ENCODE measurements at places on chromosomes 11 and 22.

DNA sequence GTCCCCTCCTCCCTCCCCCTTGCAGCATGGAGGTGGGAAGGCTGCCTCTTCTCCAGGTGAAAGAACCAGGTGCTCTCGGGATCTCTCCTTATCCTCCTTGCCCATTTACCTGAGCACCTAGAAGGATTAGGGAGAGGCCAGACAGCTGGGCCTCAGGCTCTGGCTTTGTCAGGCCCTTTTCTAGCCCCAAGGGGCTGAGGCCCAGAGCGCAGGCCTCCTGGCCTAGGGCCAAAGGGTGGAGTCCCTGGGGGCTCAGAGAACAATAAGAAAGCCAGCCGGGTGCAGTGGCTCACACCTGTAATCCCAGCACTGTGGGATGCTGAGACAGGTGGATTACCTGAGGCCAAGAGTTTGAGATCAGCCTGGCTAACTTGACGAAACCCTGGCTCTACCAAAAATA, 5.4 kb upstream of the TTLL1 start:
- DNase-seq: no peak

DNA sequence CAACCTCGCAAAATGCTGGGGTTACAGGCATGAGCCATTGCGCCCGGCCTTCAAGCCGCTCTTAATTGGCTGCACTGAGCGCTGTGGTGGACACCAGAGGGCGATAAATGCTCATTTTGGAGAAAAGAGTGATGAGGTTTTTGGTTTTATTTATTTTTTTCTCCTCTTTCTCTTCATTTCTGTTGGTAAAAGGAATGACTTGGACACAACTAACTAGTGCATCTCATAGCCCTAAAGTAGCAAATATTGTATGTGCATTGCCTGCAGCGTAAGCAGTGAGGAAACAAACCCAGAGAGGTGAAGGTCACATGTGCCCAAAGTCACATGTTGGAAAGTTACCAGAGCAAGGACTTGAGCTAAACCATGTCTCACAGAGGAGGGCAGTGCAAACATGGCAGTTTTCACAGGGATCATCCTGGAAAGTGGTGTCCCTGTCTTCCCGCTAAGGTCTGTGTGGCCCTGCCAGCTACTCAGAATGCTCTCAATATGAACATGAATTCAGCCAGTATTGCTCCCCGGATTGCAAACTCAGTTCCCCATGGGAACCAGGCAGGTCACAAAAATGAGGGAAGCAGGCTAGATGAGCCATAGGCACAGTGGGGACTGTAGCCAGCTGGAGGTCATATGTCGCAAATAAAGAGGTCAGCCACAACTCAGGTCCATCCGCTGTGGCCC, 8.6 kb upstream of the CD82 start:
- DNase-seq: peak; percentile 59

DNA sequence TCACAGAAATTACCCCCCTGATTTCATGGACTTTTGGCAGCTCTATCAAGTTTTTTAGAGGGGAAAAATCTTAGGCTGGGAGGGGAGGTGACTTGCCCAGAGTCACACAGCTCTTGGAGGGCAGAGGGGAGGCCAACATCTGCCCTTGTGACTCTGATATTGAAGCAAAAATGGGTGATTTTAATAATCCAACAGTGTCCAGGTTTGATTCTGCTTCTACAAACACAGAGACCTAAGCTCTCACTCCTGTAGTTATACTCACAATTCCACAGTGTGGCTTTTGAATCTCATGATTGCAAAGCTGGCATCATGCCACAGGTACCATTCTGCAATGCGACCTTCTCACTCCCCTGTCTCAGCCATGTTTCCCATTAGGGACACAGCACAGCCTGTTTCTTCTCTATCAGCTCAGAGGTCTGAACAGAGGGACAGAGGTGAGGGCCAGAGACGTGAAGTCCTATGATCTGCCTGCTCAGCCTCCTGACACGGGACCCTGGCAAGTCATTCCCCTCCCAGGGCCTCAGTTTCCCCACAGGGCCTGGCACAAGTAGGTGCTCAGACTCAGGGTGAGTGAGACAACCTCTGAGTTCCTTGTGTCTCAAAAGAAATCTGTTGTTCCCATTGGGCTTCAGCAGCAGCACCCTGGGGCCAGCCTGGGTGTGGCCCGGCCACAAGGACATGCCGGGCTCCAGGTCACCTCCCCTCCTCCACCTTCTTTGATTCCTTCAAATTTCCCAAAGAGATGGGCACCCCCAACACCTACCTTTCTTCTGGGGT, 766 bp downstream of the APOL2 start:
- DNase-seq: peak; percentile 64

- DNase-seq: no peak
These were observed 13.9 kb upstream of the PHLDA2 start for GRCh38 chr11:2942872-2943710.

GRCh38 chr11:47443028-47443700, 5.8 kb downstream of the RAPSN start:
- peak; percentile 8 for DNase-seq

- no peak for DNase-seq
These were observed 9.4 kb downstream of the IGF2 start for GRCh38 chr11:2129699-2130366.

GRCh38 chr11:729492-730074, 17.7 kb upstream of the TALDO1 start:
- DNase-seq: no peak

GRCh38 chr11:33329705-33330329, 72.6 kb downstream of the HIPK3 start:
- peak; percentile 56 for DNase-seq

- no peak for DNase-seq
These were observed 9.2 kb upstream of the QSER1 start for GRCh38 chr11:32883421-32883820.

GRCh38 chr22:38706901-38707195, 1.1 kb downstream of the GTPBP1 start:
- no peak for DNase-seq

DNA sequence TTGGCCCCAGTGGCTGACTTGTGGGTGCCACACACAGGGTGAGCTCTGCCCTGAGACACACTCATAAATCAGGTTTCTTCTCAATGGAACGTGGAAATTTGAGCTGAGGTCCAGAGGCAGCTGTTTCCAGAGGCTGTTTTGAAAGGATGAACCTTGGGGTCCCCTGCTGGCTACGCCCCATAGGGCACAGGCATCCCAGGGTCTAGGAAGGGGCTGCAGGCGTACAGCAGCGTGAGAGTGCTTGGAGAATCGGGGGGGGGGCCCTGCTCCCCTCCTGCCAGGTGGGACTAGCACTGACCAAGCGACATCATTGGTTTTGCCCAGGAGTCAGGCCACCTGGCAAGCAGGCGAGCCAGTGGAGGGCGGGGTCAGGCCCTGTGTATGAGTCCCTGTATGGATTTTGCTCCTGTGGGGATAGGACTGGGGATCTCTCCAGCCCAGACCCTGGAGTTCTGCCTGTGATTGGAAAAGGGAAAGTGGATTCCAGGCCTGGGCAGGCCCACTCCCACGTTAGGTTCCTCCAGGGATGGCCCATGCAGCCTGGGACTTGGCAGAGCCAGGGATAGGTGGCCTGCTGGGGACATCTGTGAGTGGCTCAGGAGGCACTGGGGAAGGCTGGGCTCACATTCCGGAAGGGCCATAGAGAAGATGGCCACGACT, 61.0 kb downstream of the FBXO7 start:
- DNase-seq: no peak

DNA sequence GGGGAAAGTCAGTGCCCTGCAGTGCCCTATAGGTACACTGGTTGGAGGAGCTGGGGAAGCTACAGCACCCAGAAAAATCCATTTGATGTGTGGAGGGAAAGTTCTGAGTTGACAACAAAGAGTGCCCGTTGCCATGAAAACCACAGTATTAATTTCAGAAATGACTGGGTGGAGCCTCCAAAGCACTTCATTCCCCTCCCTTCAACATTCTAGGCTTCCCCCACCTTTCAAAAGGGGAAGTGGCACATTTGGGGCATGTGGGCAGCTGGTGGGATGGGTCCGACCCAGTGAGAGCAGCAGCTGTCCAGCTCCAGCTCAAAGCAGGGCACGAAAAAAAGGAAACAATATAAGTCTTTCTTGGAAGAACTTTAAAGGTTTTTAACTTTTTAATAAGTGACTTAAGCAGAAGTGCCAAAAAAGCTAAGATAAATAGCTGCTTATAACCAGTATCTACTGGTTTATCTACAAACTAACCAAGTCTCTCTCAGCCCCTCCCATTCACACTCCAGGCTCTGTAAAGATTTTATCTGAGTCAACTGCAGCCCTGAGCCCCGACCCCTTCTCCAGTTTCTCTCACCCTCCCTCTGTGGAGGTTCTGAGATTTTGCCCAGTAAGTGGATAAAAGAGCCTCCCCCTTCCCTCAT, 9.0 kb upstream of the AHNAK start:
- DNase-seq: peak; percentile 97

DNA sequence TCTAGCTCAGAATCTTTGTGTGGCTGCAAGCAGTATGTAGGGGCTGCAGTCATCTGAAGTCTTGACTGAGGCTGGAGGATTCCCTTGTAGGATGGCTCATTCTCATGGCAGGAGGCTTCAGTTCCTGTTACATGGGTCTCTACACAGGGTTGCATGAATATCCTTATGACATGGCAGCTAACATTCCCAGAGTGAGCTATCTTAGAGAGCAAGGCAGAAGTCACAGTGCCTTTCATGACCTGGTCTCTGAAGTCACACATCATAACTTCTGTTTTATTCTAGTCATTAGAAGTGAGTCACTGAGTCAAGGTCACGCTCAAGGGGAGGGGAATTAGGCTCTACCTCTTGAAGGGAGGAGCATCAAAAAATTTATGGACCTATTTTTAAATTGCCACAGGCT, 10.3 kb upstream of the SPON1 start:
- no peak for DNase-seq

DNA sequence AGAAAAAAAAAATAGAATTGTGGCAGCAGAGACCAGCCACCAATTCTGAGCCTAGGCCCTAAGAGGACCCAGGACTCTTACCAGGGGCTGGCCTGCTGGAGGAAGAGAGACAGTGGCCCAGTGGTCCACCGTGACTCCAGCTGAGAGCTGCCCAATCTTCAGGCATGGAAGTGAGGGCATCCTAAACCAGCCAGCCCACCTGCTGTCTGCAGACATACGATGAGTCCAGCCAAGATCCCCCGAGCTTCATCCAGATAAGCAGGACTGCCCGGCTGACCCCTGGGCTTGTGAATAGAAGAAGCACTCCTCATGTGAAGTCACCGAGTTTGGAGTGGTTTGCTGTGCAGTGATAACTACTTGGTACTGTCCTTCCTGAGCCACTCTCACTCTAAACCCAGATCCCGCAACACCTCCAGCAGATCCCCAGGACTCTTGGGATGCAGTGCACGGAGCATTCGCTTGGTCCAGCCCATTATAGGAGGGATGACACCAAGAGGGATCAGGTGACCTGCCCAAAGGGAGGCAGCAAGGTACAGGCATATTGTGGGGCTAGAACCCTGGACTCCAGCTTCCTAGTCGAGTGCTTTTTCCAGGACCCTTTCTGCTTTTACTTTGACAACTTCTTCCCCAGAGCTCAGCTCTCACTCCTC, 41.7 kb upstream of the FGF3 start:
- no peak for DNase-seq

DNA sequence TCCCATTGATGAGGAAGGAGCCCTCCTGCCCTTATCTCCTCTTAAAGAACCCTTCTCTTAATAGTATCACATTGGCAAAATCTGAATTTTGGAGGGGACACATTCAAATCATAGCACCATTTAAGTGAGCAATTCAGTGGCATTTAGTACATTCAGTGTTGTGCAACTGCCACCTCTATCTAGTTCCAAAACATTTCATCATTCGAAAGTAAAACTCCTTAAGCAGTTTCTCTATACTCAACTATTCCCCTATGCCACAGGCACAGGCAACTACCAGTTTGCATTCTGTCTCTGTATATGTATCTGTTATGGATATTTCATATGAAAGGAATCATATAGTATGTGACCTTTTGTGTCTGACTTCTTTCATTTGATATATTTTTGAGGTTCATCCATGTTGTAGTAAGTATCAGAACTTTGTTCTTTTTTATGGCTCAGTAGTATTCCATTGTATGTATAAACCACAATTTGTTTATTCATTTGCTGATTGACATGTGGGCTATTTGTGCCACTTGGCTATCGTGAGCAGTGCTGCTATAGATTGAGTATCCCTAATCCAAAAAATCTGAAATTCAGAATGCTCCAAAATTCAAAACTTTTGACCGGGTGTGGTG, 22.9 kb downstream of the FAR1 start:
- no peak for DNase-seq

- peak; percentile 43 for DNase-seq
These were observed 749 bp upstream of the BEST1 start for GRCh38 chr11:61949169-61950034.

GRCh38 chr11:86672007-86672621, at the start of gene ME3:
Gene ME3 (minus strand): TSS chr11:86672616.
- peak; percentile 69 for DNase-seq

DNA sequence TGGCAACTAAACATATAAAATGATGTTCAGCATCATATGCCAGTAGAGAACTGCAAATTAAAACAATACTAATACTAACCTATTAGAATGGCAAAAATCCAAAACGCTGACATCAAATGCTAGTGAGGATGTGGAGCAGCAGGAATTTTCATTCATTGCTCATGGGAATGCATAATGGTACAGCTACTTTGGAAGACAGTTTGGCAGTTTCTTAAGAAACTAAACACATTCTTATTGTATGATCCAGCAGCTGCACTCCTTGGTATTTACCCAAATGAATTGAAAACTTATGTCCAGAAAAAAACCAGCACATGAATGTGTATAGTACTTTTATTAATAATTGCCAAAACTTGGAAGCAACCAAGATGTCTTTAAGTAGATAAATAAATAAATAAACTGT, 258.0 kb downstream of the TENM4 start:
- no peak for DNase-seq

DNA sequence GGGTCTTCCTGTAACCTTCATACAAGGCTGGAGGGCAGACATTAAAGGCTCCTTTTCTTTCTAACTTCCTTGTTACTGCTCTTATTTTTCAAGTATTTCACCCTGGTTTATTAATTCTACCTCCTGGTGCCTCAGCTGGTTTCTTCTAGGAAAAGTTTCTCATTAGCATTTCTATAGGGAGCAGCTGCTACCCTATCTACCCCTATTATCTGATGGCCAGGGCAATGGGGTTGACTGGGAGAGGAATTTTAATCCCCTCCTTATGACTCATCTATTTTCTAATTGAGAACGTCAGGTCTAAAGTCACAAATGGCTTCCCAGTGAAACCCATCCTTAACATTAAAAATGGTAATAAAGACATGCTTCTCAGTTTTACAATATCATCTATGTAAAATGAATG, 5.0 kb downstream of the MAP6 start:
- no peak for DNase-seq

GRCh38 chr22:30687358-30687757, 7.3 kb upstream of the OSBP2 start:
- no peak for DNase-seq

DNA sequence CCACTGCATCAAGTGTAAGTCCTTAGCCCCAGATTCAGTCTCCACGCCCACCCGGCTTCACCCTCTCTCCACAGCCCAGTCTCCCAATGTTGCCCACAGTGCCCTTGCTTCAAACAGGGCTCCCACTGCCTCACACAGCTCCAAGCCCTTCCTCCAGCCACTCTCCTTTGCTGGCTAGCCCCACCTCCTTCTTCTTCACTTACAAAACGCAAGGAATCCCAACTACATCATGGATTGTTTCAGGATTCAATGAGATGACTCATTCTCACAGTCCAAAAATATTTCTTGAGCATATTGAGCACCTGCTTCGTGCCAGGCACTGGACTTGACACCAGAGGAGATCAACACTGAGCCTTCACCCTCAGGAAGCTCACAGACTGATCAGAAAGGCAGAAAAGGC, 533.5 kb downstream of the BUD13 start:
- no peak for DNase-seq

All from RPMI8226 (cell line).